ENCODE measurements at places on chromosomes 6 and 20.

DNA sequence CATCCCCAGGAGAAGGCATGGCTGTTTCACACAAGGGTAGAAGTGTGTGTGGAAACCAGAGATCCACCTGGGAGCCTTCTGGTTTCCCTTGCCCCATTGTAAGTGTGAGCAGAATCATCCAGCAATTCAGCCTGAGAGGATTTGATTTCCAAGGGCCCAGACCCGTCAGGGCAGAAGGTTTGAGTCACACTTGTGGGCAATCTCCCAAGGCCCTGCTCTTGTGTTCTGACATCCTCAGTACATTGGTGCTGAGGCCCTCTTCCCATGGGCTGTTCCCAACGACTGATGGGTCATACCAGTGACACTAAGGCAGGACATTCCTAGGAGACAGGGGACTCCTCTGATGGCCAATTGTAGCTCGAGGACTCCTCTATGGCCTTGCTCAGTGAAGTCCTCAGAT is 58.2 kb upstream of the POLR1H start:
- no peak for DNase-seq

DNA sequence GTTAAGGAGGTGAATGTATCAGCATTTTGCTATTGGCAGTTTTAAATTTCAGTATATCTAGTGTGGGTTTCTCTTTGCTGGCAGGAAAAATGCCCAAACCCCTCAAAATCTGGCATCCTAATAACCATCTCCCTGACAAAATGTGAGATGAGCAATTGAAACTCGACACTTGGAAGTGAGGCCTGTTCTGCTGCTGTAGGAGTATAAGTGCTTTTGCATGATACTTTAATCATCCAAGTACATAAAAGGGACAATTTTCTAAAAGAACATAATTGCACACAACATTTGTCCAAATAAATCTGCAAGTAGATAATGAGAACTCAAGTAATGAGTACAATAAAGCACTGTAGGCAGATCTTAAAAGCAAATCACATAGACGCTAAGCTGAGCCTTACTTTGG is 36.5 kb downstream of the LAMP5 start:
- DNase-seq = no peak

GRCh38 chr20:50541606-50542041 is 31.4 kb downstream of the PTPN1 start:
- no peak for DNase-seq

DNA sequence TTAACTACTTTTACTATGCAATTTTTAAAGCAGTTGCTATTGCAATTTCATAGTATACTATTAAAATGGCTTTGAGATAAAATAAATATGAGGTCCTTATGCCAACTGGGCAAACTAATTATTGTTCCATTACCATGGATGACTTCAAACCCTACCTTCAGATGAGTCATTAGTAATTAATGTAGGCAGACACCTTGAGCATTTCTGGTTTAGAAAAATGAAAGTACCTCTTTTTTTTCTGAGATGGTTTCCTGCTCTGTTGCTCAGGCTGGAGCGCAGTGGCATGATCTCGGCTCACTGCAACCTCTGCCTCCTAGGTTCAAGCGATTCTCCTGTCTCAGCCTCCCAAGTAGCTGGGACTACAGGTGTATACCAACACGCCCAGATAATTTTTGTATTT is 11.9 kb downstream of the ASF1A start:
- DNase-seq = no peak

Measured in stimulated activated CD4-positive, alpha-beta T cell treated with anti-CD3 and anti-CD28 coated beads, Interleukin-1b, Interleukin-23, amount 100 ng/mL, for 24 hours (primary cell).